ENCODE measurements at places on chromosomes 6 and 20. TPM values are rescaled to one million over a fixed set of nuclear protein-coding genes. Genes with fewer than 3 reads are reported as not detected.

- H3K4me3 ChIP-seq = no peak overlapping the region
- no peak overlapping the region for H3K27ac ChIP-seq
- no peaks in the 10 kb centered on the region for H3K36me3 ChIP-seq
- peaks cover 20% of the 10 kb centered on the region for H3K4me1 ChIP-seq
Observed at GRCh38 chr20:5612581-5613301, 137.5 kb upstream of the SHLD1 start.

PHACTR1 gene
- 6.1 TPM for total RNA-seq

GRCh38 chr20:45423700-45424099, 7.8 kb downstream of the PIGT start:
- DNase-seq = no peak
- H3K4me1 ChIP-seq = no peaks in the 10 kb centered on the region
- H3K27me3 ChIP-seq = no peaks in the 10 kb centered on the region
- no peak overlapping the region for H3K27ac ChIP-seq
- H3K4me3 ChIP-seq = no peak overlapping the region

GRCh38 chr6:144912474-144912873, 627.3 kb downstream of the UTRN start:
- H3K4me3 ChIP-seq = no peak overlapping the region
- no peaks in the 10 kb centered on the region for H3K36me3 ChIP-seq
- no peaks in the 10 kb centered on the region for H3K27me3 ChIP-seq
- H3K4me1 ChIP-seq = no peaks in the 10 kb centered on the region

GRCh38 chr6:91539456-91539855, 952.6 kb upstream of the MAP3K7 start:
- H3K36me3 ChIP-seq = no peaks in the 10 kb centered on the region
- no peaks in the 10 kb centered on the region for H3K27me3 ChIP-seq
- no peak overlapping the region for H3K27ac ChIP-seq
- H3K4me3 ChIP-seq = no peak overlapping the region

GRCh38 chr6:89997456-89998445, 103.5 kb downstream of the GJA10 start:
- no peak overlapping the region for H3K4me3 ChIP-seq
- H3K27me3 ChIP-seq = no peaks in the 10 kb centered on the region
- no peak overlapping the region for H3K27ac ChIP-seq

- no peak overlapping the region for H3K4me3 ChIP-seq
- DNase-seq = no peak
- H3K4me1 ChIP-seq = peaks cover 17% of the 10 kb centered on the region
Observed at GRCh38 chr6:125959041-125959440, 2.5 kb downstream of the HINT3 start.

PI16 gene
- not detected for total RNA-seq

- H3K36me3 ChIP-seq = no peaks in the 10 kb centered on the region
- H3K27me3 ChIP-seq = no peaks in the 10 kb centered on the region
- H3K27ac ChIP-seq = no peak overlapping the region
- peaks cover 14% of the 10 kb centered on the region for H3K4me1 ChIP-seq
- no peak overlapping the region for H3K4me3 ChIP-seq
Observed at GRCh38 chr20:59159493-59160376, 3.9 kb upstream of the ZNF831 start.

DNA sequence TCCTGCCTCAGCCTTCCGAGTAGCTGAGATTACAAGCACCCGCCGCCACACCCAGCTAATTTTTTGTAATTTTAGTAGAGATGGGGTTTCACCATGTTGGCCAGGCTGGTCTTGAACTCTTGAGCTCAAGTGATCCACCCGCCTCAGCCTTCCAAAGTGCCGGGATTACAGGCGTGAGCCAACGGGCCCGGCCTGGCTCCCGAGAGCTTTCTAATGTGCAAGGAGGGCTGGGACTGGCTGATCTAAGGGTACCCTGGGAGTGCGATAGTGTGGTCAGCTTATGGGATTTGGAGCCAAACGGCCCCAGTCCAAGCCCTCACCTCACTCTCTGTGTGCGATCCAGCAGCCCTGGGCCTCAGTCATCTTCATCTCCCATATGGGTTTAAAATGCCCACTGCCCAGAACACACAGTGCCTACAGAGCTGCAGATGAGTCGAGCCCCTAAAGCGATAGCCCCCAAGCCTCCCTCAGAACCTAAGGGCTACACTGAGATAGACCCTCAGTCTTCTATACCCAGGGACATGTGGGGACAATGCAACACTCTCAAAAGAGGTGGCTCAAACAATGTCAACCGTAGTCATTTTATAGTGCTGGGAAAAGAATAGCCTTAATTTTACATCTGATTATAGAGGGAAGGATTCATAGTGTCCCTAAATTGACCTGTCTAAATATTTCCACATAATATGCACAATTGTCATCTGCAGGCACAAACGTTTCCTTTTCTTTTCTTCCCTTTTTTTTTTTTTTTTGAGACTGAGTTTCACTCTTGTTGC, 50.1 kb downstream of the SSR1 start:
- no peaks in the 10 kb centered on the region for H3K36me3 ChIP-seq
- no peaks in the 10 kb centered on the region for H3K27me3 ChIP-seq
- DNase-seq = no peak

FAM184A gene
- 9.8 TPM for total RNA-seq

- peaks cover 32% of the 10 kb centered on the region for H3K4me1 ChIP-seq
- no peak for DNase-seq
- H3K27me3 ChIP-seq = no peaks in the 10 kb centered on the region
- H3K36me3 ChIP-seq = no peaks in the 10 kb centered on the region
Observed at GRCh38 chr6:116529466-116530290, 15.8 kb downstream of the TRAPPC3L start.

DNA sequence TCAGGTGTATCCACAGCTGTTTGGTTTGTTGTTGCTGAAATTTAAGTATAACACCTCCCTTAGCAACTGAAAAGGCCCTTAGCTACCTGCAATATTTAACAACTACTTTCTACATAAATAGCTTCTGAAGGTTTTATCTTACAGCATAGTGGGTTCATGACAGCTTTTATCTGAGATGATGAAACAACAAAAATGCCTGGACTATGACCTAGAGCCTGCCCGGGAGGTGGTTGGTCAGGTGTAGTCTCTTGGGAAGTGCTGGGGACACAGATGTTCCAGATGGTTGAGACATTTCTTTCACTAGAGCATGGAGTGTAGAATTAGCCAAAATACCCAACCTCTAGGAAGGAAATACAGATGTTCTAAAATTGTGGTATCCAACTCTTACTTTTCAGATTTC, 705.4 kb downstream of the MAFB start:
- DNase-seq = no peak
- no peaks in the 10 kb centered on the region for H3K36me3 ChIP-seq
- H3K27me3 ChIP-seq = no peaks in the 10 kb centered on the region

GRCh38 chr20:50789968-50790650, 4.8 kb upstream of the BCAS4 start:
- H3K36me3 ChIP-seq = no peaks in the 10 kb centered on the region
- DNase-seq = no peak
- peaks cover 8% of the 10 kb centered on the region for H3K4me1 ChIP-seq
- H3K27ac ChIP-seq = no peak overlapping the region

DNA sequence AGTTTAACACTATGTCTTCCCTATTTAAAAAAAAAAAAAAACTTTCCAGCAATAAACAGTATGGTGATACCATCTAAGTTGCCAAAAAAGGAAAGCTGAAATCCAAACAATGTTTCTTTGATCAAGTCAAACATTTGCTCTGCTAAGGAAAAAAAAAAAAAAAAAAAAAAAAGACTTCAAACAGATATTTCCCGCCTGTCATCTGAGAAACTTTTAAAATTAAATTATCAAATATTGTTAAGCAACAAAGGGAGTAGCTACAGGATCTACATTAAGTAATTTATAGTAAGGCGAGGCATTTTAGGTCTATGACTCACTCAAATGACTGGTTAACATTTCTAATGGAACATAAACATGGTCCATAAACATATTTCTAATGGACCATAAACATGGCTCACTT, 121.2 kb downstream of the DST start:
- peaks cover 3% of the 10 kb centered on the region for H3K36me3 ChIP-seq
- no peak overlapping the region for H3K4me3 ChIP-seq
- H3K27ac ChIP-seq = no peak overlapping the region

GRCh38 chr6:89509777-89510281, 76.9 kb downstream of the ANKRD6 start:
- no peak overlapping the region for H3K4me3 ChIP-seq
- no peak overlapping the region for H3K27ac ChIP-seq
- H3K36me3 ChIP-seq = no peaks in the 10 kb centered on the region
- H3K27me3 ChIP-seq = no peaks in the 10 kb centered on the region
- no peak for DNase-seq

GRCh38 chr20:38731738-38732113, 7.4 kb downstream of the SLC32A1 start:
- peaks cover 11% of the 10 kb centered on the region for H3K4me1 ChIP-seq
- no peak overlapping the region for H3K27ac ChIP-seq
- no peak overlapping the region for H3K4me3 ChIP-seq
- peaks cover 98% of the 10 kb centered on the region for H3K27me3 ChIP-seq

SLC44A4 gene
- 0.32 TPM for total RNA-seq

- no peak for DNase-seq
- no peaks in the 10 kb centered on the region for H3K36me3 ChIP-seq
- no peaks in the 10 kb centered on the region for H3K4me1 ChIP-seq
- H3K4me3 ChIP-seq = no peak overlapping the region
- H3K27ac ChIP-seq = no peak overlapping the region
Observed at GRCh38 chr6:163170294-163170883, 244.1 kb upstream of the QKI start.

COL9A3 gene
- total RNA-seq = 10.5 TPM

GRCh38 chr6:152135755-152136448, 328.4 kb downstream of the ESR1 start:
- no peaks in the 10 kb centered on the region for H3K4me1 ChIP-seq
- no peak overlapping the region for H3K27ac ChIP-seq
- no peaks in the 10 kb centered on the region for H3K36me3 ChIP-seq
- no peak overlapping the region for H3K4me3 ChIP-seq
- H3K27me3 ChIP-seq = no peaks in the 10 kb centered on the region
- no peak for DNase-seq

SAMD10 gene
- 0.19 TPM for total RNA-seq

- H3K27ac ChIP-seq = peak overlapping the region; percentile 77
- peak; percentile 53 for DNase-seq
- no peak overlapping the region for H3K4me3 ChIP-seq
- peaks cover 18% of the 10 kb centered on the region for H3K4me1 ChIP-seq
- H3K36me3 ChIP-seq = no peaks in the 10 kb centered on the region
Observed at GRCh38 chr6:134094441-134094840, 42.0 kb upstream of the SLC2A12 start.

DNA sequence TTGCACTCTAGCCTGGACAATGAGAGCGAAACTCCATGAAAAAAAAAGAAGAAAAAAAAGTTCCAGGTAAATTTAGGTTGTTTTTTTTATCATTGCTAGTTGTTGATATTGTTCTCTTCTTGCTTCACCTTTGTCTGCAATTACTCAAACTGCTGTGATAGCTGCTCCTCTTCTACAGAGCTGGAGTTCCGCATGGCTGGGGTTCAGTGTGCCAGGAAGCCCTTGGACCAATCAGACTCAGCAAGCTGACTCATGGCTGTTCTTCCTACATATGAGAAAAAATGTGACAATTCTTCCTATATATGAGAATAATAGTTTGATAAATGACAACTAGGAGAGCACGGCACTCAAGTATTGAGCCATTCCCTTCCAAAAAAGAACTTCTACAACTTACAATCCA, 28.4 kb downstream of the DPPA5 start:
- H3K36me3 ChIP-seq = no peaks in the 10 kb centered on the region
- H3K4me3 ChIP-seq = no peak overlapping the region
- no peak for DNase-seq
- H3K4me1 ChIP-seq = no peaks in the 10 kb centered on the region
- H3K27ac ChIP-seq = no peak overlapping the region

COL9A1 gene
- 36.9 TPM for total RNA-seq

DNA sequence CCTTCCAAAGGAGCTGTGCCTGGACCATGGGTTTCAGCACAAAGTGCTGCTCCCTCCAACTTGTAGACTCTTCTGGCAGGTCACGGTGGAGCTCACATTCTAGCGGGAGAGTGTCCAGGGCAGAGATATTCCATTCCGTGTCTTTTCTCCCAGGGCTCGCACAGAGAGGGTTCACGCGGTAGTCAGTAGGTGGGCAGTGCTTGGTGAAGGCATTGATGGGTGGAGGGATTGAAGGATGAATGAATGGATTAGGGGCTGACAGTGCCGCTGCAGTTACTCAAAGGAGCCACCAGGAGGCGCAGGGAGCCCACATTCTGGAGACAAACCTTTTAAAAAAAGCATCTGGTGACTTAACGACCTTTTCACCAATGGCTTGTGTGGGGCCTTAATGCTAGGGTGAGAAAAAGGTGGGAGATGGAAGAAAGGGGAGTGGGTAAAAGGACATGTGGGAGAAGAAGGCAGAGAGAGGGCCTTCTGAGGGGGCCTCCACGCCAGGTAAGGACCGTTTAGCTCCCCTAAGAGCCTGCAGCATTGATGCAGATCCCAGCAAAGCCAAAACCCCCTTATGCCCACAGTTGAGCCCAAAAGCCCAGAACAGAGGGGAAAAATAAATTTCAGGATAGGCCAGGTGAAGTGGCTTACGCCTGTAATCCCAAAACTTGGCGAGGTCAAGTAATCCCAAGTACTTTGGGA, 17.5 kb upstream of the FAM110A start:
- DNase-seq = peak; percentile 85
- H3K27me3 ChIP-seq = no peaks in the 10 kb centered on the region
- H3K36me3 ChIP-seq = no peaks in the 10 kb centered on the region
- H3K4me3 ChIP-seq = no peak overlapping the region

- H3K27me3 ChIP-seq = no peaks in the 10 kb centered on the region
- H3K4me3 ChIP-seq = no peak overlapping the region
- H3K36me3 ChIP-seq = no peaks in the 10 kb centered on the region
- DNase-seq = peak; percentile 83
- H3K27ac ChIP-seq = no peak overlapping the region
- H3K4me1 ChIP-seq = no peaks in the 10 kb centered on the region
Observed at GRCh38 chr20:58086763-58087561, 141.5 kb downstream of the ANKRD60 start.

DNA sequence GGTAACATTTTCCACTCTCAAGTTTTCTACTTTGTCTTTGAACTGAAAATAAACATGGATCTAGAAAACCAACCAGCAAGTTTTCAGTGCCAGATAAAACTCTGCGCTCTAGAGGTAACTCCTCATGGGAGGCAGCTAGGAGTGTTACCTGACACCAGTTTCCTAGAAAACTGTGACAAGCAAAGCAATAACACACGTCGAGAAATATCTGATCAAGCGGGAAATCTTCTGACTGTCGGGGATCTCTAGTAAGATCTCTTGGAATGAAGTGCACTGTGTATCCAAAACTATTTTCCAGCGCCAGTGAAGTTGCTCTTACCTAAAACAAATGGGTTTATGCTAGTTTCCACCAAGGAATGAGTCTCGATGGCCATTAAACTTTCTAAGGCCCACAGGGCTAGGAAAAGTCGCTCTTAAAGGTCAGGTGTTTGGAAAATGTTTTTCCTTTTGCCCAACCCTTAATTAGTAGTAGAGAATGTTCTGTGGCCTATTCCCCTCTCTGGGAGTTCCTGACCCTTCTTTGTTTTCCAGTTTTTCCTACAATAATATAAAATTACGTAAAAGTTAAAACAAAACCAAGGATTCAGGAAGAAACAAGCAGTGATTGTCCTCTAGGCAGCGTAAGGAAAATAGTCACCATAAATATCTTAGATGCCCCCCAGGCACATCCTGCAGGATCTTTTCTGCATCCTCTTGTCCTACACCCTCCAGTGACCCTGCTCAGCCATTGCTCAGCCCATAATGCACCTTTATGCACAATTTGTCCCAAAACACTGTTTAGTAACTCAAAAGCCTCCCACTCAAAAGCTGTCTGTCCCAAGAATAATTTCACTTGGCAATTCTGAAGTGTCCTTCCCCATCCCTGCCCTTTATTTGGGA, 137.7 kb upstream of the AKAP12 start:
- H3K36me3 ChIP-seq = no peaks in the 10 kb centered on the region
- no peak for DNase-seq
- no peak overlapping the region for H3K4me3 ChIP-seq
- no peaks in the 10 kb centered on the region for H3K4me1 ChIP-seq

TRIM10 gene
- not detected for total RNA-seq

- peak; percentile 51 for DNase-seq
- H3K4me3 ChIP-seq = peak overlapping the region; percentile 68
- H3K36me3 ChIP-seq = no peaks in the 10 kb centered on the region
- peaks cover 60% of the 10 kb centered on the region for H3K27me3 ChIP-seq
Observed at GRCh38 chr6:152636021-152636608, 1.0 kb downstream of the SYNE1 start.

All from neural progenitor cell (in vitro differentiated cells).